Stimulated activated CD8-positive, alpha-beta memory T cell treated with anti-CD3 and anti-CD28 coated beads, Interleukin-4, amount 100 ng/mL, for 4 hours (primary cell): ENCODE measurements at places on chromosomes 5 and 9.

GRCh38 chr5:112793201-112793600 lies 55.5 kb downstream of the APC start:
- DNase-seq, result no peak

DNA sequence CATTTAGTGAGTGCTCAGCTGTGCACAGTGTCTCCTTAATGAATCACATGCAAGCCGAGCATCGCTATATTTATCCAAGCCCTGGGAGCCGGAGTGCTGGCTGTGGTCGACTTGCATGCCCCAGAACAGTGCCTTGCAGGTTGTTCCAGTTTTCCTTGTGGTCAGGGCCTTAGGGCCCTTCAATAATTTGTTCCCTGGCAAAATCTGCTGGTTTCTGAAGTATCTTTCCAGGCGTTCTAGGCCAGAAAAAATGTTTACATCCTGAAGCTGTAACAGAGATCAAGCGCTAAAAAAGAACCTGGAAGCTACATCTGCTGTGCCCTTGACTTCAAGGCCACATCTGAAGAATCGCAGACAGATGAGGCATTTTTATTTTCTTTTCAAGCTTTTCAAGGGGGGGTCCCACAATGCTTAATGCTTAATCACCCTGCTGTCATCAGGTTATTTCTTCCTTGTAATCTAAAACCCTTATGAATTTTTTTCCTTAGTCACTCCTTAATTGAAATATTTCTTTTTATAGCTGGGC lies 105.8 kb downstream of the DOCK2 start:
- no peak for DNase-seq

DNA sequence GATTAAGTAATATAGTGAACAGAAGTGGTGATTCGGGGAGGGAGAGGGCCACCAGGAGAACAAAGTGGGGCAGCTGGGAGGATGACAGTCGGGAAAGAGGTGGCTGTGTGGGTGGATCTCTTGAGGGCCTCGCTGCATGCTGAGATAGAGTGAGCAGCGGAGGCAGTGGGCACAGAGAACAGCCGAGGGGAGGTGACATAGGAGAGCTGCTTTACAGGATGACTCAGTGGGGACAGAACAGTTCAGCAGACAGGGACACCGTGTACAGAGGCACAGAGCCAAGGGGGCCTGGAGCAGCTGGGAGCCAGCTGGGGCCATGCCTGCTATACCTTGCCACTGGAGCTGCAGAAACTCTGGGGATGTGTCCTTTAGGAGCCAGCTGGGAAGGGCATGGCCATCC lies 273.9 kb downstream of the GADD45G start:
- DNase-seq, result no peak

DNA sequence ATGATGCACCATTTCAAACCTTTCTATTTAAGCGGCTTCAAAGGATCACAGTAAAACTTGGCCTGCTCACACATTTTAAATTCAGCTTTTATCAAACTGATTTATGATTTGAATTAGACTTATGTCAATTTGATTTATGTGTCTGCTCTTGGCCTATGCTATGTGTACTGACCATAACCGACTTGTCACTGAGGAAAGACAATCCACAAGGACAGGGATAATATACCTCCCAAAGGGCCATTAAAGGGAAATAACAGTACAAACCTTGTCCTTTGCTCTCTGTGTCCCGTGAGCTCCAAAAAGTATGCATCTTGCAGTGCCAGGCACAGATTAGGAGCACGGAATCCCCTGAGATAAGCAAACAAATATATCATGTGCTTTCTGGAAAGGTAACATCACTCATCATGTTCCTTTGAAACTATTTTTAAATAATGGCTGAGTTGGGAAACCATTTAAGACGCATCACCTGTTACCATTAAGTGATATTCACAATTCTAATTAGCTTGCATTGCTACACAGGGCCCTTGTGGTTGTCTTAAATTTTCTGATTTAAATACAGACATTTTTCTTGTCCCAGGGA lies 31.9 kb upstream of the FTMT start:
- DNase-seq, result no peak

DNA sequence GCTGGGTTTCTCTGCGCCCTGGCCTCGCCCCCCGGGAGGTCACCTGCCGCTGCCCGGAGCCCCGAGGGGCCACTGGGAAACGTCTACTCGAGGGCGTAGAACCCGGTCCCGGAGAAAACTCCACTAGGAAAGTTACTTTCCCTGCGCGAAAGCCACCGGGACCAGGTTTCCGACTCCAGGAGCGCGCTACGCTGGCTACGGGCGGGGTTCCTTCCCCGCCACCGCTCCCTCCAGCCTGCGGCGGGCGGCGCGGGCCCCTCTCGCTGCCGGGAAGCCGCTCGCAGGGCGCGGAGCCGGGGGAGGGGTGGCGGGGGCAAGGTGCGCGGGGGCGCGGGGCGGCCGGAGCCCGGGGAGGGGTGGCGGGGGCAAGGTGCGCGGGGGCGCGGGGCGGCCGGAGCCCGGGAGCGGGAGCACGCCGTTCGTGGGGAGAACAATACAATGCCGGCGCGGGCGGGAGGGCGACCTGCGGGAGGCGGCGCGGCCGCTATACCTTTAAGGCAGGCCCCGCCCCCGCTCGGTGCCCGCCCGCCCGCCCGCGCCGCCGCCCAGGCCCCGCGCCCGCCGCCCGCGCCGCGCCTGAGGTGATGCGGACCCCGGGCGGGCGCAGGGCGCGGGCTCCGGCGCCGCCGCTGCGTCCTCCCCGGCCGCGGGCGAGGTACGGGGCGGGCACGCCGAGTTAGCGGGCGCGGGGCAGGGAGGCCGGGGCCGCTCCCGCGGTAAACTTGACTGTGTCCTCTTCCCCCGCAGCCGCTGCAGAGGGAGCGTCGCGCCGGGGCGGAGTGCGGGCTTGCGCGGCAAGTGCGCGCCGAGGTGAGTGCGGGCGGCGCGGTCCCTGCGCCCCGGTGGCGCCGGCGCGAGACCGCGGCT lies 278.1 kb downstream of the AOPEP start:
- no peak for DNase-seq

DNA sequence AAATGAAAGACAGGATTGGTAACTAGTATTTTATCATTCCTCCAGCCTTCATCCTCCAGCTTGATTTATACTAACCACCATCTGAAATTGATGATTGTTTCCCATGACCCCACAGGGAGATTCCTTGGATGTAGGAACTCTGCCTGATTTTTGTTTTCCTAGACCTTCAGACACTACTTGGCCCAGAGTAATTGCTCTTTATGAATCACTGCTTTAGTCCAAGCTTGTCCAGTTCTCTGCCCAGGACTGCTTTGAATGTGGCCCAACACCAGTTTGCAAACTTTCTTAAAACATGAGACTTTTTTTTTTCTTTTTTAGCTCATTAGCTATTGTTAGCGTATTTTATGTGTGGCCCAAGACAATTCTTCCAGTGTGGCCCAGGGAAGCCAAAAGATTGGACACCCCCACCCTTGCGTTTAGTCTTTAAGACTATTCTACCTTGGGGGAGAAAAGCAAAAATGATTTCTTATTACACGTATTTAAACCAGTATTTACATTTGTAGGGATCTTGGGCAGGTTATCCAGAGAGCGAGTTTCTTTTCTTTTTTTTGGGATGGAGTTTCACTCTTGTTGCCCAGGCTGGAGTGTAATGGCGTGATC lies 18.4 kb downstream of the BASP1 start:
- no peak for DNase-seq
